Fibroblast of lung (primary cell): ENCODE measurements at places on chromosomes 1 and 21. TPM values are rescaled to one million over a fixed set of nuclear protein-coding genes. Genes with fewer than 3 reads are reported as not detected.

GRCh38 chr1:101050869-101051268 is 25.3 kb upstream of the DPH5 start:
- no peaks in the 10 kb centered on the region for H3K27me3 ChIP-seq
- no peaks in the 10 kb centered on the region for H3K36me3 ChIP-seq
- no peak overlapping the region for H3K4me3 ChIP-seq
- no peaks in the 10 kb centered on the region for H3K4me1 ChIP-seq
- no peak overlapping the region for H3K27ac ChIP-seq

- DNase-seq, result no peak
- H3K4me1 ChIP-seq, result no peaks in the 10 kb centered on the region
- H3K4me3 ChIP-seq, result no peak overlapping the region
- no peak overlapping the region for H3K27ac ChIP-seq
Observed at GRCh38 chr21:34715518-34715917, 46.7 kb downstream of the CLIC6 start.

Gene SPRR2F
- not detected in 2 replicates for polyA plus RNA-seq

Gene GON4L
- 20.2 and 20.3 TPM in 2 replicates for polyA plus RNA-seq

Gene NUP210L
- polyA plus RNA-seq, result 0.01 and 0.08 TPM in 2 replicates
